ENCODE measurements at places on chromosomes 16 and 17.

DNA sequence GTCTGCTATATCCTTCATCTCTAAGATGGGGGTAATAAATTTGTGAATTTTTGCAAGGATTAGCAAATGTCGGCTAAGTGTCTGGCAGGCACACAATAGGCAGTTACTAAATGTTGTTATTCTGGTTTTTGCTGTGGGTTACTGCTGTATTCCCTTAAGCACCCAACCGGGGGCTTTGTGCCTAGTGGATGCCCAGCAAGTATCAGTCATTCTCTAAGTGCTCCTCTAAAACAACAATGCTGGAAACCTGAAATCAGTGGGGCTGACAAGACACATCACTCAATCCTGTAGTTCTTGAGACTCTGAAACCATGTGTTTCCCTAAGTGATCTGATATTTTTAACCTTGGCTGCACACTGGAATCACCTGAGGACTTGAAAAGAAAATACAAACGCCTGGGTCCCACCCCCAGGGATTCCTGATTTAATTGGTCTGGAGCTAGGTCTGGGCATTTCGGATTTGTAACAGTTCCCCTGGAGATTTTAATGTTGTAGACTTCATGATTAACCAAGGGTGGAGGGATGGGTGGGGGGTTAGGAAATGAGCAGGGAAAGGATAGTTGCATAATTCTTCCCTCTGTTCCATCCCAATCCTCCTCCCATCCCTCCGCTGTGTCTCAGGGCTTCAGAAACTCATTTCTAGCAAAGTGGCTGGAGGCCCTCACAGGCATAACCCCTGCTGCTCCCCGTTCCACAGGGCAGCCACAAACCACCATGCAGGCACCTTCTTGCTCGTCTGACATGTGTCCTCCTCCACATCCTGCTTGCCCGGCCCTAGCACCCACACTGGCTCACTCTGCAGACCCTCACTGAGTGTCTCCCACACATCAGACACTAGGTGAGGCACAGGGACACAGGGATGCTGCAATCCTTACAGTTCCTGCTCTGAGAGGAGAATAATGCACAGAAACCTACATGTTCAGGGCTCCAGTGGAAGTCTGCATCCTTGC is 61.7 kb upstream of the LYRM9 start:
- DNase-seq = no peak

DNA sequence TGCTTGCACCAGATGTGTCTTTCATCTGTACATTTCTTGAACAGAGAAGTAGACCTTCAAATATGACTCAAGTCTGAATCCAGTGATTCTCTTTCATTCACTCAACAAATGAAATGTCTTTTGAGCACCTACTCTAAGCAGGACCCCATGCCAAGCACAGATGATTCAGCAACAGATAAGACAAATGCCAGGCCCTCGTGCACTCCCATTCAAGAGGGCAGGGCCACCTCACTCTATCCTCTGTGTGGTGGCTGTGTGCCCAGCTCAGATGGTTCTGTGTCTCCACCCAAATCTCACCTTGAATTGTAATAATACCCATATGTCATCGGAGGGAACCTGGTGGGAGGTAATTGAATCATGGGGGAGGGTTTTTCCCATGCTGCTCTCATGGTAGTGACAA is 74.1 kb upstream of the NKD1 start:
- no peak for DNase-seq

DNA sequence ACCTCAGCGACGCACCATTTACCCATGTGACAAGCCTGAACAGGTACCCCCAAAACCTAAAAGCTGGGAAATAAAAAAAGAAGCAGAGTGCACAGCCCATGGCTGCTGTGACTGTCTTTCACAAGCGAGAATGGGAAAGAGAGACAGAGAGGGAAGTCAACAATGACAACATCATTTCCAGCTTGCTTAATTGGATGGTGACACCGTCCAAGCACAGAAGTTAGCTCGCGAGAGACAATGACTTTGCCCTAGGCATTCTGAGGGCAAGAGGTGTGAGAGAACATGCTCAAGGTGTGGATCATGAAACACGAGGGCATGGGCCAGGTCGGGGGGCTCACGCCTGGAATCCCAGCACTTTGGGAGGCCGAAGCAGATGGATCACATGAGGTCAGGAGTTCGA is 19.3 kb upstream of the NSMCE1 start:
- DNase-seq = no peak

DNA sequence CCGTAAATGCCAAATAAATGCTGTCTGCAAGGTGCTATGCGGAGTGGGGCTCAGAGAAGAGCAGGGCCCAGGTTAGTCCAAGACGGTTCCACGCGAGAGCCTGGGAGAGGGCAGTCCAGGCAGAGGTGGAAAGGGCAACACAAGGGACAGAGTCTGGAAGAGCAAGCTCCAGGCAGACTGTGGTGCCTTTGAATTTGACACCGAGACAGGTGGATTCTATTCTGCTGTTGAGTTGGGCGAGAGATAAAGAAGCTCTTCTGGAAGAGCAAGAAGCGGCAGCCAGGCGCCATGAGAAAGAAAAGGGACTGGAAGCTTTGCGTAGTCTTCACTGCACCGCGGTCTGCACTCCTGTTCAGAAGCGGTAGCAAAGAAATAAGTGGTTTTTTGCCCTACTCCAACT is 55.6 kb downstream of the CYTH1 start:
- DNase-seq = no peak

DNA sequence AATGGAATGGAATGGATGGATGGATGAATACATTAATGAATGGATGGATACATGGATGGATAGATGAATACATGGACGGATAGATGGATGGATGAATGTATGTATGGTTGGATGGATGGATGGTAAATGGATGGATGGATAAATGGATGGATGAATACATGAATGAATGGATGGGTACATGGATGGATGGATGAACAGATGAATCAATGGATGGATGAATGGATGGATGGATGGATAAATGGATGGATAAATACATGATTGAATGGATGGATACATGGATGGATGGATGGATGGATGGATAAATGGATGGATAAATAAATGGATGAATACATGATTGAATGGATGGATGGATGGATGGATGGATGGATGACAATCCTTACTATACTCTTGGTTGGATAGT is 26.0 kb downstream of the TMC5 start:
- no peak for DNase-seq

DNA sequence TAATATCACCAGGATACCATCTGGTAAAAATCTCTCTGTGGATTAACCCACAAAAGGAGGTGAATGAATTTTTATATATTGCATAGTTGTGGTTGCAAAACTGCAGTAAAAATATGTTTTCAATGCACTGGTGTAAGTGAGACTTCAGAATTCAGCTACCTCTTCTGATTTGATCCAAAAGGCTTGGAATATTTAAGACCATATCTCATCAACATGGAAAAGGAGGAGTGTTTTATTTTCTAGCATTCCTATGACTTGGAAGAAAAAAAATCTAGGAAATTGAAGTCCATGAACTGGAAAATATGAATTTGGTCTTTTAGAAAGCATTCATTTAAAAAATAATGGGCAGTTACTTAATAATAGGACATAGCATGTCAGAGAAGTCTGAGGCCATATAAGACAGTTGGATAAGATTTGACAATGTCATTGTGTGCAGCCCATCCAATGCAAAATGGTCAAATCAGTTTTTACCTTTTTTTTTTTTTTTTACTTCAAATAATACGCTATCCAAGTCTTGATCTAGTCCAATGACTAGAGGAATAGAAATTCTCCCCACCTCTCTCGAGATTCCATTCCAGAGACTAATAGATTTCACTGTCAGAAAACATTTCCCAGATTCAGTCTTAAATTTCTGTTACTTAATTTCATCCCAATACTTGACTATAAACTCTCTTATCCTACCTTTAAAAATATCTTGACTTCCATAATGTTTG is 364.9 kb upstream of the PMFBP1 start:
- no peak for DNase-seq

- DNase-seq = no peak
Observed at GRCh38 chr16:50696575-50697420, 3.4 kb downstream of the NOD2 start.

All from NCI-H1105 treated with DMSO at 0.1 percent for 48 hours (cell line).